ENCODE measurements at places on chromosomes 4 and X.

- no peak for DNase-seq
These were observed 25.7 kb downstream of the ADGRG2 start for GRCh38 chrX:19096586-19096985.

GRCh38 chr4:104117776-104118175, 376.9 kb downstream of the CXXC4 start:
- no peak for DNase-seq

GRCh38 chr4:77619408-77619807, 13.8 kb downstream of the CXCL13 start:
- no peak for DNase-seq

GRCh38 chr4:145804116-145804515, 124.2 kb downstream of the C4orf51 start:
- no peak for DNase-seq

Data from activated CD4-positive, alpha-beta T cell treated with anti-CD3 and anti-CD28 coated beads for 24 hours (primary cell).